ENCODE measurements at places on chromosomes 16 and 17. TPM values are rescaled to one million over a fixed set of nuclear protein-coding genes. Genes with fewer than 3 reads are reported as not detected.

Gene ABCA3
- total RNA-seq = 26.5 TPM

Gene CCDC200
- not detected for total RNA-seq

Gene OTOP2
- not detected for total RNA-seq

Gene CTRL
- 0.45 TPM for total RNA-seq

Gene CDH1
- total RNA-seq = not detected

Gene PRSS27
- total RNA-seq = 0.28 TPM

Gene C1QTNF1
- 2.6 TPM for total RNA-seq

Gene SYNGR3
- 2.9 TPM for total RNA-seq

Gene RAC3
- 32.0 TPM for total RNA-seq

Gene CDH13
- total RNA-seq = 27.0 TPM

Gene GNG13
- total RNA-seq = not detected

Gene CHST5
- not detected for total RNA-seq

Gene GJD3
- not detected for total RNA-seq

Gene ABCC12
- total RNA-seq = not detected

Gene PLA2G10
- not detected for total RNA-seq

Gene KRTAP4-3
- total RNA-seq = not detected

Gene SLC13A5
- total RNA-seq = not detected

Gene KCNJ2
- 14.8 TPM for total RNA-seq

Gene TMEM132E
- not detected for total RNA-seq

Gene SMTNL2
- total RNA-seq = under 0.01 TPM

Gene KRT20
- total RNA-seq = not detected

Gene KRTAP4-9
- not detected for total RNA-seq

Gene MYH3
- 0.45 TPM for total RNA-seq

Gene ERI2
- 13.2 TPM for total RNA-seq
